DMS153 (cell line): ENCODE measurements at places on chromosomes 3 and 15.

GRCh38 chr3:189985948-189986347, 134.7 kb downstream of the P3H2 start:
- no peak for DNase-seq

- peak; percentile 21 for DNase-seq
Observed at GRCh38 chr3:133821767-133822638, 16.4 kb downstream of the SRPRB start.

DNA sequence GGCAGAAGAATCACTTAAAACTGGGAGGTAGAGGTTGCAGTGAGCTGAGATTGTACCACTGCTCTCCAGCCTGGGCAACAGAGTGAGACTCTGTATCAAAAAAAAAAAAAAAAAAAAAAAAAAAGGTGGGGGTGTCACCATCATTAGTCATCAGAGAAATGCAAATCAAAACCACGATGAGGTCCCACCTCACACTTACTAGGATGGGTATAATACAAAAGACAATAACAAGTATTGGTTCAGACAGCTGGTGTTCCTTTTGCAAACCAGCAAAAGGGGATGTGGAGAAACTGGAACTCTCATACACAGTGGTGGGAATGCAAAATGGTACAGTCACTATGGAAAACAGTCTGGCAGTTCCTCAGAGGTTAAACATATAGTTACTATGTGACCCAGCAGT, 78.7 kb upstream of the TSC22D2 start:
- DNase-seq = no peak

DNA sequence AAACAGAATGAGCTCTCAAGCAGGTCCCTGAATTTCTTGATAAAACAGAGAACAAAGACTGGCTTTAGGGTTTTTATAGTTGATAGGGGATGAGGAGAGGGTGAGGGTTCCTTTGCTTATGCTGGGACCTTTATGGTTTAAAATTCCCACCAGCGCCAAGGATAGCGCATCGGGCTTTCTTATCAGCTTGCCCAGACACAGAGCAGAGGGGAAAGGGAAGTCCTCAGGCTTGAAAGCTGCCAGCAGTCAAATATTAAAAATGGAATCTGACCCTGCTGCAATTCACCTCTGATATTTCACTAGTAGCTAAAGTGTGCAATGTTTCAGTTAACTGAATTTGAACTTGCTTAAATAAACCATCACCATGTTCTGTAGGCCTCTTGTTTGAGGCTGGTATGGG, 55.0 kb upstream of the EPHA3 start:
- no peak for DNase-seq

DNA sequence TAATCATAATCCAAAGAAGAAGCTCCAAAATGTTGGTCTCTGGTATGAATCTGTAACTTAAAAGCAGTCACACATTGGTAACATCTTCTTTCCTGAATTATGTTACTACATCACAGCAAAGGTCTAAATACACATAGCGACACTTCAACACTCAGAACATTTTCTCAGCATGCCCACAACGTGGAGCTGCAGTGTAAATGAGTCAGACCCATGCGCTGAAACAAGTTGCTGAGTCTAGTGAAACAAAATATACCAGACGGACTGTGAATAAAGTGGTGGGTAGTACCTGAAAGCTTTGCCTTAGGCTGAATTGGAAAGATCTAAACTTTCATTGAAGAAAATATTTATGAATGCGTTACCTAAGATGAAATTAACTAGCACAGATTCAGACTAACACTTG, 33.2 kb upstream of the GOLGA8B start:
- DNase-seq = no peak

DNA sequence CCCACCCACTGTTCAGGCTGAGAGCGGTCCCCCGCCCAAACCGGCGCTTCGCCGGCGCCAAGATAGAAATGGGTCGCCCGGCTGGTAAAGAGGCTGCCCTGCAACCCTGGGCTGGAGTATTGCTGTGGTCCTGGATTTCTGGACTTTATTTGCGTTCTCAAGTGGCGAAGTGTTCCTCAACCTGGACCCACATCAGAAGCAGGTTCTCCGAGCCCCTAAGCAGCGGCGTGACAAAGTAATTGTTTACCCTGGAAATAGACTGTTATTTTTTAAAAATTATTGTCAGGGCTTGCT, 481 bp upstream of the DYNC1LI1 start:
- DNase-seq = no peak

DNA sequence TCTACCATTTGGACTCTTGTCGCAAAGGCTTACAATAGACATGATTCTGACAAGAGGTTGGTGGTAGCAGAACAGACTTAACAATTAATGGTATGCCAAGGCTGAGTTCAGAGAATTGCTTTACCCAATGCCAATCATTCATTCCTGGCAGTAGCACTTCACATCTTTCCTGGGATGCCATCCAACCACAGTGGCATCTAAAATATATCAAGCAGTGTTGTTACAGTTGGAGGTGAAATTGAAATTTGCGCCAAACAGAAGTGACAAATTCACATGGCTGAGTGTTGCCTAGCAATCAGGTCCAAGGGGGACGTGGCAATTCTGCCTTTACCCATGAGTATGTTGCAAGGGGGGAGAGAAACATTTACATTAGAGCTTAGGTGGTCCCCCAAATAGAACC, 21.0 kb upstream of the DPH6 start:
- DNase-seq = no peak

GRCh38 chr3:57141719-57142410, 23.3 kb downstream of the IL17RD start:
- DNase-seq = no peak

DNA sequence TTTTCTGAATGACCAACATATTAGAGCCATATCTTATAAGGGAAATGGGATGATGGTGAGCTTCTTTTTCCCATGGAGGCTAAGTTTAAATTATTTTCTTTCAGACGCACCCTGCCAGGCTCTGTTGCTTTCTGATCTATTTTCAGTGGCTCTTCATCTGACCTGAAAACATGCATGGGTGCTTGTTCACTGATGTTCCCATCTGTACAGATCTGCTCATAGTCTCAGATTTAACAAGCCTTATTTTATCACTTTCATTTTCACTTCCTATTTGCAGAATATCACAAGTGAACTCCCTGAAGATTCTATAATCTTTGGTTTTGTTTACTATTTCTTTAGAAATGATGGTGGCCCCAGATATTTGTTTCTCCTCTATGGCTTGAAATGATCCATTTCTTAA, 31.1 kb upstream of the SUCLG2 start:
- no peak for DNase-seq

DNA sequence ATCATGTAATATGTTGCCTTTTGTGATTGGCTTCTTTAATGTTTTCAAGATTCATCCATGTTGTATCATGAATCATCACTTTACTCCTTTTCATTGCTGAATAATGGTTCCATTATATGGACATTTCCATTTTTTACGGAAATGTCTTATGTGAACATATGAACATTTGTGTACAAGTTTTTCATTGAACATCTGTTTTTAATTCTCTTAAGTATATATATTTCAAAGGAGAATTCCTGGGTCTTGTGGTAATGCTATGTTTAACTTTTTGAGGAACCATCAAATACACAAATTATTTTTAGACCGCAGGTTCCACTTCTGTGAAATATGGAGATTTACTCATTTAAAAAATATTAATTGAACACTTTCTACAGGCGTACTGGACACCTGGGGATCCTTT, 85.7 kb downstream of the ARIH1 start:
- no peak for DNase-seq
